Activated CD8-positive, alpha-beta memory T cell treated with anti-CD3 and anti-CD28 coated beads for 1 hour (primary cell): ENCODE measurements at places on chromosomes 13 and 19.

DNA sequence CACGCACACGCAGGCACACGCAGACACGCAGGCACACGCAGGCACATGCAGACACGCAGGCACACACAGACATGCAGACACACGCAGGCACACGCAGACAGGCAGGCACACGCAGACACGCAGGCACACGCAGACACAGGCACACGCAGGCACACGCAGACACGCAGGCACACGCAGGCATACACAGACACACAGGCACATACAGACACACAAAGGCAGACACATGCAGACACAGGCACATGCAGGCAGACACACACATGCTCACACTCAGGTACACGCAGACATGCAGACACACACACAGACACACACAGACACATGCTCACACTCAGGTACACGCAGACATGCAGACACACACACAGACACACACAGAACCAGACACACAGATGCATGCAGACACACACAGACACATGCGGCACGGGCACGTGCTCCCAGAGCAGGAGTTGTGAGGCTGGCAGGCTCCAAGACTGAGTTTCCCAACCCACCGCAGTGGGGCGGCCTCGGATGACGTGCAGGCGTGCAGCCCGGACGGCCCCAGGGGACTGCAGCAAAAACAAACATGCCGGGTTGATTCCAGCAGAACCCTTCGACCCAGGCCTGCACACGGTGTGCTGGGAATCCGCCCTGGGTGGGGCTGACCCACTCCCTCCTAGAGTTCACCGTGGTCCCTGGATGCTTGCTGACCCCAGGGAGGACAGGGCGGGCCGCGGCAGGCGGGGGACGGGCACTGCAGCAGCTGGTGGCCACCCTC lies 100.0 kb downstream of the GADD45B start:
- DNase-seq = no peak

- no peak for DNase-seq
Observed at GRCh38 chr19:927351-927779, 1.5 kb downstream of the ARID3A start.

- DNase-seq = no peak
Observed at GRCh38 chr13:22285867-22286266, 615.0 kb downstream of the FGF9 start.

DNA sequence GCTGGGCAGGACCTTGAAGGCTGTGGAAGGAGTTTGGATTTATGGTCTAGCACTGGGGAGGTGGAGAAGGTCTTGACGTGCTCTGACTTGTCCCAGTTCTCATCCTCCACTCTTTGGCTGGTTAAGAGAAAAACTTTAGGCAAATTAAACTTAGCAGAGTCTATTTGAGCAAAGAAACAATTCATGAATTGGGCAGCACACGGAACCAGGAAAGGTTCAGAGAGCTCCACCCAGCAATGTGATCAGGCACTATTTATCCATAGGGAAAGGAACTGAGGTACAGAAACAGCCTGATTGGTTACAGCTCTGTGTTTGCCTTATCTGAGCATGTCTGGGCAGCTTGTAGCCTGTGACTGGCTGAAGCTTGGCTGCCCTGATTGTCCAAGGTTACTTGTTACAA lies 45.4 kb upstream of the CYP2B6 start:
- no peak for DNase-seq

- no peak for DNase-seq
Observed at GRCh38 chr13:20157151-20157796, 3.6 kb downstream of the GJA3 start.

DNA sequence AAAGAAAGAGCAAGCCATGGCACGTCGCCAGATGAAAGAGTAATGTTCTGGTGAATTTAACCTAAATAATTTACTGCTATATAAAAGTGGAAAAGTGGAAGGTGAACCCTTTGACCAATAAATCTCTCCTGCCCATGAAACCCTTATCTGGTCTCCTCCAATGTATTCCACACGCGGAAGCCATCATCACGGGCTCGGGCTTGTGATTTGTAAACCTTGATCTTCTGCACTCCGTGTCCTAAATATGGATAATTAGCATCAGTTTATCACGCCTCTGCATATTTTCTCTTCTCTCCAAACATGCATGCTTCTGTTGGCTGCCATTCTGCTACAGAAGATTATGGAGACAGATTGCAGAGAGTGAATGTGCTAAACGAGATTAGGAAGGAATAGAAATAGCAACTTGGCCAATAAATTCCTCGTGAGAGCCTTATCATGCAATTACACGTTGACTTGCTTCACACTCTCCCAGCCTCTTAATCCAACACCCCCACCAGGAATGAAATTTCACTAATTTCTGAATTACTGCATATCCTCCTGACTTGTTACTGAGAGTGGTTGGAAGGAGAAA lies 34.5 kb downstream of the SOX1 start:
- no peak for DNase-seq

GRCh38 chr19:17703824-17704463 lies 15.3 kb upstream of the MAP1S start:
- DNase-seq = peak; percentile 62

GRCh38 chr13:111533900-111534683 lies 213.7 kb downstream of the TEX29 start:
- no peak for DNase-seq

DNA sequence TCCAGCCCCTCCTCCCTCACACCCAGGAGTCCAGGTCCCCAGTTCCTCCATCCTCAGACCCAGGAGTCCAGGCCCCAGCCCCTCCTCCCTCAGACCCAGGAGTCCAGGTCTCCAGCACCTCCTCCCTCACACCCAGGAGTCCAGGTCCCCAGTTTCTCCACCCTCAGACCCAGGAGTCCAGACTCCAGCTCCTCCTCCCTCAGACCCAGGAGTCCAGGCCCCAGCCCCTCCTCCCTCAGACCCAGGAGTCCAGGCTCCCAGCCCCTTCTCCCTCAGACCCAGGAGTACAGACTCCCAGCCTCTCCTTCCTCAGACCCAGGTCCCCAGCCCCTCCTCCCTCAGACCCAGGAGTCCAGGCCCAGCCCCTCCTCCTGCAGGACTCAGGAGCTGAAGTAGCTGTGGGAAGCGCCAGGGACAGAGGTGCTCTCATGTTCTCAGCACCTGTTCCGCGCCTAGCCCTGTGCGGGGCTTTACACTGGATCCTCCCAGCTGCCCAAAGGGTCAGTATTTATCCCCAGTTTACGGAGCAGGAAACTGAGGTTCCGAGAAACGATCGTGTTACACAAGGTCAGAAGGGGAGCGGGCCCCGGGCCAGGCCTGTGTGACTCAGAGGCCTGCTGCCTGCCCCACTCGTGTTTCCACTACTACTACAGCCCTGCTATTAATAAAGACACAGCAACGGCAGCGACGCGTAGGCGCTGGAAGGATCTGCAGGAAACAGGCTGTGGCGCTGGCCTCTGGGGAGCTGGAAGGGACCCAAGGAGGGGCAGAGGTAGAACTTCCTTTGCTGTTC lies 1.7 kb upstream of the SBK3 start:
- no peak for DNase-seq

- DNase-seq = no peak
Observed at GRCh38 chr13:71169180-71169579, 697.8 kb downstream of the DACH1 start.

- DNase-seq = no peak
Observed at GRCh38 chr13:40185414-40185813, 481.0 kb downstream of the FOXO1 start.

DNA sequence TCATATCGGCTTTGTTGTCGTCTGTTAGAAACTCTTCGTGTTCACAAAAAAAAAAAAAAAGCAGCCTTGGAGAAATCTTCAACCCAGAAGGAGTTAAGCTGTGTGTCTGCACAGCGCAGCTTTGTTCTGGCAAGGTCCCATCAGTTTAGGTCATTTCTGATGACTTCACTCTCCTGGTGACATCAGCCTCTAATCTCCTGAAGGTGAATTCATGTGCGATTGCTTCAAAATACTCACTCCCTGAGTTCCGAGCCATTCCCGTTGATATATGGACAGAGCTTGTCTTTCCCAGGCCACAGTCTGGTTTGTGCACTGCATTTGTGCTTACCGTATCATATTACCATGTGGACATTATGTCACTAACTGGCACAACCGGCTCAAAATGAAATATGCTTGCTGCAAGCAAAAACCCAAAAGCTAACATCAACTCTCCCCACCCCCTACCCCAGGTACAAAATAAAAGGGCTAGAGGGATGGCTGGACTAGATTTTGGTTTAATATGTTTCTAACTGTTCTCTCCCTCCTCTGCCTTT lies 342.4 kb downstream of the KCNRG start:
- no peak for DNase-seq

DNA sequence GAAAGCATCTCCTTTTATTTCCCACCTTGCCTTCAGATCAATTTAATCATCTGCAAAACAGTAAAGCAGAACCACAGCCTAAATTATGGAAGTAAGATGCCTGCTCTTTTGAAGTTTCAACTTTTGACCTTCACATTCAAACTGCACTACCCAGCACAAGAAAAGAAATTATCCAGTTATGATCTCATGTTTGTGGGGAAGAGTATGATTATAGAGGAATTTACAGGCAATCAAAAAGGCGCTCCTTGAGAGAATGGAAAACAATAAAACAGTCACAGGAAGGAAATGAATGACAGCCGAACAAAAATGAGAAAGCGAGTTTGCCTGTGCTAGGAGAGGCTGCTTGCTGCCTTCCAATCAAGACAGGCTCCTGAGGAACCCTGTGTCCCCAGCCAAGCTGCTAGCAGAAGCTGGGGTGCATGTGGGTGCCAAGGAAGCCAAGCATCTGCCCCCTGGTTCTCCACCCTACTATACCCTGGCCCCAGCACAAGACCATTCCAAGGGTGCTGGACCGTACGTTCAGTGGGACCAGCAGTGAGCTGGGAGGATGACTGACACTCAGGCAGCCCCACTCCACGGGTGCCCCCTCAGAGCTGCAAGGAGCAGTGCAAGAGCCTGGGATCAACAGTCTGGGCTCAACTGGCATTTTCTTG lies 47.8 kb downstream of the PEPD start:
- DNase-seq = no peak
